ENCODE measurements at places on chromosomes 5 and 9. TPM values are rescaled to one million over a fixed set of nuclear protein-coding genes. Genes with fewer than 3 reads are reported as not detected.
A peak's percentile ranks its signal among the peaks of the same experiment; 100 is the strongest.

The PCDHAC1 gene
- polyA plus RNA-seq, result 0.22 TPM

The GCNT4 gene
- 0.09 TPM for polyA plus RNA-seq

The SNAPC4 gene
- polyA plus RNA-seq, result 7.8 TPM

The IER5L gene
- polyA plus RNA-seq, result 4.7 TPM

The ADAM19 gene
- polyA plus RNA-seq, result 17.7 TPM

The ATP6V0E1 gene
- polyA plus RNA-seq, result 82.6 TPM

The ARHGEF39 gene
- polyA plus RNA-seq, result 5.6 TPM

The PCDHA8 gene
- polyA plus RNA-seq, result not detected

The F12 gene
- polyA plus RNA-seq, result 0.41 TPM

The THBS4 gene
- polyA plus RNA-seq, result 116 TPM

The TRIM36 gene
- 2.2 TPM for polyA plus RNA-seq

The CD74 gene
- polyA plus RNA-seq, result 195 TPM

The INVS gene
- polyA plus RNA-seq, result 11.9 TPM

The TLX3 gene
- not detected for polyA plus RNA-seq

GRCh38 chr9:92679413-92680165 lies 9.7 kb upstream of the IPPK start:
- no peak for DNase-seq

GRCh38 chr5:120465436-120465961 lies 1.4 kb downstream of the PRR16 start:
- DNase-seq, result peak; percentile 21

DNA sequence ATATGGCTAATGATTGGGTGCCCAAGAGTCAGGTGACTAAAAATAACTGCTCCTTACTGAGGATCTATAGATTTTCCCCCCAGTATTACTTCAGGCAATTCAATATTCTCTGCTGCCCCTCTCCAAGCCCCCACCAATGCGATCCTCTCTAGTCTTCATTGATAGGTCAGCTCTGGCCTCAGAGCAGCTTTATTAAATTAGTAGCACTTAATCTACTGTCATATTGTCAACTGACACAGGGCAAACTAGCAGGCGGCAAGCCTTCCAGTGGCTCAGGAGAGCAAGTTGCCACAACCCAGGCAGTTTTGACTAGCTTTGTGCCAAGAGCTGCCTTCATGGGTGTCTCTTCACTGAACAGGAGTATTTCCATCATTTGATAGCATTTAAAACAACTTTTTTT lies 462.9 kb downstream of the BNC2 start:
- DNase-seq, result no peak

DNA sequence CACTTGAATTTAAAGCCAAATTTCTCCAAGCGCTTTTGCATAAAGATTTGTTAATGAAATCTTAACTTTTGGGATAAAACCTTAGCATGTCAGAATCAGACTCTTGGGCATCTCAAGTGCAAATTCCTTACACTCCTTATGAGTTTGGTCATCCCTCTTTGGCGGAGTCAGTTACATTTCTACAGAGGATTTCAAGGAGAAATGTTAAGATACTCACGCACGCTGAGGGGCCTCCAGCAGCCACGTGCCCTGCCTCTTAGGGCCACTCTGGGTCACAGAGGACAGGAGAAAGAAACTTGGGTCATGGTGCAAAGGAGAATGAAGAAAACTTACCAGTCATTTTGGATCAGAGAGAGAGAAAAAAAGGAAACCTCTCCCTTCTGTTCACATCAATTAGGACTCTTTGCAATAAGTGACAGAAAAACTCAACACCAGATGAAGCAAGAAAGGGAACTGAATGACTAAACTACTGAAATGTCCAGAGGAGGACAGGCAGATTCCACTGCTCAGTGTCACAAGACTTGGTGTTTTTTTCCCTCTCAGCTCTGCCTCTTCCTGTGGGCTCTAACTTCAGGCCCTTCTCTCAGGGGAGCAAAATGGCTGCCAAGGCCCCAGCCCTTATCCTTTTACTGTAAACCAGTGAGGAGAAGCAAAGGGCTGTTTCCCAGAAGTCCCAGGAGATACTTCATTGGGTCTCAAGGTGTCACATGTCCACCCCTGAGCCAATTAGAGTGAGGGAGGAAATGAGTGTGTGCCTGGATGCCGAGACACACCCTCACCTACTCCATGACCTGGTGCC lies 63.3 kb upstream of the NFIL3 start:
- no peak for DNase-seq

DNA sequence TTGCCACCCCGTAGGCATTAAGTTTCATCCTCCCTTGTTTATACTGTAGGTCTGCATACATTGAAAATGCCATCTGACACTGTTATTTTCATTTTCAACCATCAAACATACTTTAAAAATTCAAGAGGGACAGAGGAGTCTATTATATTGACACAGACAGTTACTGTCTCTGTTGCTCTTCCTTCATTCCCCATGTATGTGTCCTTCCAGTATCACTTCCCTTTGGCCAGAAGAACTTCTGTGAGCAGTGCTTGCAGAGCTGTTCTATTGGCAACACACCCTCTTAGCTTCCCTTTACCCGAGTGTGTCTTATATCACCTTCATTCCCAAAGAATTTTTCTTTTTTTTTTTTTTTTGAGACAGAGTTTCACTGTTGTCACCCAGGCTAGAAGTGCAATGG lies 42.8 kb downstream of the RASGEF1C start:
- no peak for DNase-seq

DNA sequence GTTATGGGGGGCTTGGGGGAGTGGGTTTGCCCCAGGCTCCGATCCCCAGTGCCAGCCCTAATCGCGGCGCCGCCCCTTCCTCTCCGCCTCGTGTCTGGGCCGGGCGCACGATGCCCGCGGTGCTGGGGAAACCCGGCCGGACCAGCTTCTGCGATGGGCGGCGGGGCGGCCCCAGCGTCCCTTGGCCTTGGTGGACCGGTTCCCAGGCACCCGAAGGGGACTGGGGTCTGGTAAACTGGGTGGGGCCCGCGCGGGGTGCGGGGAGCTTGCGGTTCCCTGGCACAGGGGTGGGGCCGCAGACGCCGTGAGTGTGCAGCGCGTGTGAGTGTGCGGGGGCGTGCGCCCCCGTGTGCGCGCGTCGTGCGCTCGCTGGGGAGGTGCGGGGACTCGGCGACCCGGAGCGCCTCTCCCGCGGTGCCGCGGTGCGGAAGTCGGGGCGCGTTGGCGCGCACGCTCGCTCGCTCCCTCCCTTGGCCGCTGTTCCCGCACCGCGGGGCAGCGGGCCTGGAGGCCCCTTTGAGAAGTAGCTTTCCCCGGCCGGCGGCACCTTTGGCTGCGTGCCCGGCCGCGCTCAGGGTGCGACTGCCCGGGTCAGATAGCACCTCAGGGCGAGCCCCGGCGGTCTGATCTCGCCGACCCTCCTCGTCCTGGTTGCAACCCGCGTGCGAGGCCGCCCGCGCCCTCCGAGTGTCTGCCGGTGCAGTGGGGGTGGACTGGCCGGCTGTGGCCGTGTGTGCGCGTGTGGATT lies 568 bp downstream of the MACIR start:
- peak; percentile 54 for DNase-seq

DNA sequence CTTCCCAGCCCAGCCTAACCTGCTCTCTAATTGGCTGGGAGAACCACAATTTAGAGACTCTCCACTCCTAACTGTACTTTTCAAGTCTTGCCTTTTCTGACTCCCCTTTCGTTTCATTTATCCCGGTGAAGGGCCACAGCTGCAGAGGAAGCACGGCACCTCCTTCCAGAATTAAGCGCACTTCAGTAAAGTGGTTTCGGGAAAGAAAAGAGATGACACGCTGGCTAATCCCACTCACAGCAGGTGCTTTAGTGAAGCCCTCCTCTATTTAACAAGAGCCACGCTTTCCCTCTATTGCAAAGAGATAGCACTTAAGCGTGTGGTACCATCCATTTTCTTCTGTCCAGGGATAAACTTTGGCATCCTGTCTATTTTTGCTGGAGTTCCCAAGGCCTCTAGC lies 4.8 kb downstream of the DNAH5 start:
- no peak for DNase-seq

GRCh38 chr5:158553195-158553961 lies 546.3 kb downstream of the EBF1 start:
- DNase-seq, result peak; percentile 86

- no peak for DNase-seq
Measured at GRCh38 chr9:121648799-121649198, 2.6 kb upstream of the DAB2IP start.

GRCh38 chr5:122264610-122265009 lies 47.4 kb upstream of the SNCAIP start:
- no peak for DNase-seq

- no peak for DNase-seq
Measured at GRCh38 chr5:144017119-144017518, 153.3 kb downstream of the YIPF5 start.

GRCh38 chr5:131210151-131210510 lies 39.4 kb downstream of the LYRM7 start:
- no peak for DNase-seq

DNA sequence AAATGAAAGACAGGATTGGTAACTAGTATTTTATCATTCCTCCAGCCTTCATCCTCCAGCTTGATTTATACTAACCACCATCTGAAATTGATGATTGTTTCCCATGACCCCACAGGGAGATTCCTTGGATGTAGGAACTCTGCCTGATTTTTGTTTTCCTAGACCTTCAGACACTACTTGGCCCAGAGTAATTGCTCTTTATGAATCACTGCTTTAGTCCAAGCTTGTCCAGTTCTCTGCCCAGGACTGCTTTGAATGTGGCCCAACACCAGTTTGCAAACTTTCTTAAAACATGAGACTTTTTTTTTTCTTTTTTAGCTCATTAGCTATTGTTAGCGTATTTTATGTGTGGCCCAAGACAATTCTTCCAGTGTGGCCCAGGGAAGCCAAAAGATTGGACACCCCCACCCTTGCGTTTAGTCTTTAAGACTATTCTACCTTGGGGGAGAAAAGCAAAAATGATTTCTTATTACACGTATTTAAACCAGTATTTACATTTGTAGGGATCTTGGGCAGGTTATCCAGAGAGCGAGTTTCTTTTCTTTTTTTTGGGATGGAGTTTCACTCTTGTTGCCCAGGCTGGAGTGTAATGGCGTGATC lies 18.4 kb downstream of the BASP1 start:
- DNase-seq, result no peak

- no peak for DNase-seq
Measured at GRCh38 chr9:136981588-136982231, 1.1 kb upstream of the LCNL1 start.

DNA sequence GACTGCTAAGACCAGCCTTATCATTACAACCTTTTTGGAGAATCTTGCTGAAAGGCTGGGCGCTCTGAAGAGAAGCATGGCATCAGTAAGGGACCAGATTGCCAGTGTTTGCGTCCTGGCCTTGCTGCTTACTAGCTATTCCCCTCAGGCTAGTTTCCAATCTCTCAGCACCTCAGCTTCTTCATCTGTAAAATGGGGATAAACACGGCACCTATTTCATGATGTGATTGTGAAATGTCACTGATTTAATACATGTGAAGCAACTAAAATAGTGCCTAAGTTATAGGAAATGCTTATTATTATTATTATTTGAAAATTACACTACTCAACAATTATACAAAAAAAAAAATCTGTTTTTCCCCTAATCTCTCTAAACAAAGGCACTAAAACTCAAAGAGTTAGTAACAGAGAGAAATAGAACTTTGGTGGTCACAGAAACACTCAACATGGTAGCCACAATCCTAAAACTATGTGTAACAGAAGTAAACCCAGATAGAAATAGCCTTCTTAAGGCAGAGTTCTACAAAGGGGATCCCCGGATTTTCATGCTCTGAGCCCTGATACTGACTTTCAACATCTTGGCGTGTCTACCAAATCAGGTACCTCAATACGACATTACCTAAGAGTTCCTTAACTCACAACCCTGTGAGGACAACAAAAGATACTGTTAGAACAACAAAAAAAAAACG lies 62.0 kb downstream of the ENC1 start:
- no peak for DNase-seq

DNA sequence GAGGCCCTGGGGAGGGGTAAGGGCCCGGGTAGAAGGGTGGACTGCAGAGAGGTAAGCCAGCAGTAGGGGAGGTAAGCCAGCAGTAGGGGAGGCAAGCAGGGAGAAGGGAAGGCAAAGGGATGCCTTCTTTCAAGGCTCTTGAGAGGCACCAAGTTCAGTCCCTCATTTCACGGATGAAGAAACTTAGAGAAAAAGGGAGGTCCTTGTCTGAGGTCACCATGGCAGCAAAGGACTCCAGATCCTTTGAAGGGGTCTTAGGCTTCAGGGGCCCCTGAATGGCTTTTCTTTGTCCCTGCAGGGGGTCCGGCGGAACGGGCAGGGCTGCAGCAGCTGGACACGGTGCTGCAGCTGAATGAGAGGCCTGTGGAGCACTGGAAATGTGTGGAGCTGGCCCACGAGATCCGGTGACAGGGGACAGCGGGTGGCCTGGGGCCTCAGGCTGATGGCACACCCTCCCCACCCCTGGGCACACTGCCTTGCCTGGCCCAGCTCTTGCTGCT lies 42.6 kb downstream of the RGS3 start:
- DNase-seq, result no peak

GRCh38 chr9:99039505-99040182 lies 65.3 kb upstream of the TGFBR1 start:
- no peak for DNase-seq

- no peak for DNase-seq
Measured at GRCh38 chr9:88166660-88167059, 28.4 kb upstream of the SPATA31C2 start.

GRCh38 chr5:83368835-83369234 lies 102.7 kb upstream of the VCAN start:
- no peak for DNase-seq

- DNase-seq, result no peak
Measured at GRCh38 chr9:126615791-126616447, 2.2 kb downstream of the LMX1B start.

GRCh38 chr9:32550150-32550561 lies 2.0 kb upstream of the SMIM27 start:
- DNase-seq, result peak; percentile 15

DNA sequence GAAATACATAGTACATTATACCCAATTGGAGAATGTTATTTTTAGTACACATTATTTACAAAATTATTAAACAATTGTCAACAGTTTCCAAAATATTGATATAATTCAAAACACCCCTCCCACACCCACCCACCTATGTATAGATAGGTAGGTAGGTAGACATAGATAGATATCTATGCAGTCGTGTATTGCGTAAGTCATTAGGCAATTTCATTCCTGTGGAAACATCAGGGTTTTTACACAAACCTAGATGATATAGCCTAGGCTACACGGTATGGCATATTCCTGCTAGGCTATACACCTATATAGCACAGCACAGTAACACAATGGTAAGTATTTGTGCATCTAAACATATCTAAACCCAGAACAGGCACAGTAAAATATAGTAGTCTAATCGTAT lies 377.3 kb downstream of the ANXA1 start:
- DNase-seq, result no peak
